ENCODE measurements at places on chromosomes 4 and X. TPM values are rescaled to one million over a fixed set of nuclear protein-coding genes. Genes with fewer than 3 reads are reported as not detected.

OPHN1 gene
- not detected for total RNA-seq

CPEB2 gene
- 9.1 TPM for total RNA-seq

PPP1R3F gene
- 6.0 TPM for total RNA-seq

NAP1L3 gene
- total RNA-seq: 2.0 TPM

CD99L2 gene
- total RNA-seq: 14.7 TPM

RPL9 gene
- 1,627 TPM for total RNA-seq

MID2 gene
- 13.3 TPM for total RNA-seq

STARD8 gene
- 0.24 TPM for total RNA-seq

PCDH19 gene
- total RNA-seq: not detected

DNA sequence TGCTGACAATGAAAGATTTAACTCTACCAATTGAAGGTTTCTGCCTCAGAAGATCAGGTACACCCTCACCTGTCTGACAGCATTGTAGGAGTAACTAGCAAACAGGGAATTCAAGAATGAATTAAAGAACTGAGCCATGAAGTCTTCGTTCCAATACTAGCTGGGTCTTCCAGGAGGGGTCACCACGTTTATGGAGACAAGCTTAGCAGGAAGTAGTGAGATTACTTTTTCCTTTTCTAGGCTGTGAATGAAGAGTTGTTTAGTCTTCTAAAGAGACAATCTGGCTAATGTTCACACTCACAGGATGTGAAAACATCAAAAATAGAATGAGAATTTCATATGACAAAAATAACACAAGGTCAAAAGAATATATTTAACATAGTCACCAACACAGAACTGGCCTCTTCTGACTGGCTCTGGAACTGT, 54.9 kb downstream of the REELD1 start:
- DNase-seq: no peak

DNA sequence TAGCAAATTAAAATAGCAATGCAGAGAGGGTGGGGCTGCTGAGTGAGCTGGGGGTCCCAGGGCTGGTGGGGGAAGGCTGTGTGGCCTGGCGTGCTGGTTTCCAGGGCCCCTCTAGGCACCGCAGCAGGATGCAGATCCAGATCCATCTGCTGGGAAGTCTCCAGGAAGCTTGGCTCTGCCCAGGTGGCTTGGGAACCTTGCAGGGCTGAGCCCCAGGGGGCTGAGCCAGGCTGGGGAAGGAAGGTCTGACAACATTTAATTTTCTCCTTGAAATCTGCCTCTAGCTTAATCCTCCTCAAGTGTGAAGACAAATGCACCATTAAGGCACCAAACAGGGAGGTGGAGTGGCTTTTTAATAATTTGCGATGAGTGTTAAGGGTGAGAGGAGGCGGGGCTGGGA, 31.7 kb downstream of the SORCS2 start:
- DNase-seq: no peak

DNA sequence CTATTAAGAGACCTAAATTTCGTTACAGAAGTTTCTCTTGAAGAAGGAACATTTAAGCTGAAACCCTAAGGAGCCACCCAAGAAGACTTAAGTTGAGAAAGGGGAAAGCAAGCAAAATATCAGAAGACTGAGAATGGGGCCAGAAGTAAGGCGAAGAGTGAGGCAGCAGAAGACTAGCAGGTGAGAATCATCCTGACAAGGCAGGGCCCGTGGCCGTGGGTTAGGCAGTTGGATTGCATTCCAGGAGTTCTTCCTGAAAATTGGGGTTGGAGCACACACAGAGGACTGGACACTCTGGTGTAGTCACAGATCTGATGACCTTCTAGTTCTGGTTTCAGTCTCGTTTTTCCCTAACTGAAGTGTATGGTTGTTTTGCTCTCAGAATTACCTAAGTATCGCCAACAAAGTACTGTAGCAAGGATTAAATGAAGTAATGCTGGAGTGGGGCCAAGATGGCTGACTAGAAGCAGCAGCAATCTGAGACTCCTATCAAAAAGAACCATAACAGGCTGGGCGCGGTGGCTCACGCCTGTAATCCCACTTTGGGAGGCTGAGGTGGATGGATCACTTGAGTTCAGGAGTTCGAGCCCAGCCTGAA, 94.4 kb upstream of the GUCY1A1 start:
- DNase-seq: no peak

DNA sequence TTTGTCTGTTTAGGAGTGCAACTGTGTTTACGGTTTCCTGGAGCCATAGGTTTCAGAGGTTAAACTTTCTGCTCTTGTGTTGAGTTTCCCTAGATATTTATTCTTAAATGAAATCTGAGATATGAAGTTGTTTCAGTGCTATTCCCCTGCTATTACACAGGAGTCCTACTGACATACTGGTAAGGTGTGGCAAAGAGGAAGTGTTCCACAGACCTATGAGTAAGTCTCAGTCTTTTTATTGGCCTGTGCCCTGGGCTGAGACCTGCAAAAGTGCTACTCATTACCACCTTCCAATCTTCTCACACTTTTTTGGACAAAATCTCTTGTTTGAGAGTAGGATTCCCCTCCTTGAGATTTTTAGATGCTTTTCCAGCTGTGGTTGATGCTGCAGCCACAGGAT, 35.6 kb upstream of the MAGEA8 start:
- DNase-seq: no peak

DNA sequence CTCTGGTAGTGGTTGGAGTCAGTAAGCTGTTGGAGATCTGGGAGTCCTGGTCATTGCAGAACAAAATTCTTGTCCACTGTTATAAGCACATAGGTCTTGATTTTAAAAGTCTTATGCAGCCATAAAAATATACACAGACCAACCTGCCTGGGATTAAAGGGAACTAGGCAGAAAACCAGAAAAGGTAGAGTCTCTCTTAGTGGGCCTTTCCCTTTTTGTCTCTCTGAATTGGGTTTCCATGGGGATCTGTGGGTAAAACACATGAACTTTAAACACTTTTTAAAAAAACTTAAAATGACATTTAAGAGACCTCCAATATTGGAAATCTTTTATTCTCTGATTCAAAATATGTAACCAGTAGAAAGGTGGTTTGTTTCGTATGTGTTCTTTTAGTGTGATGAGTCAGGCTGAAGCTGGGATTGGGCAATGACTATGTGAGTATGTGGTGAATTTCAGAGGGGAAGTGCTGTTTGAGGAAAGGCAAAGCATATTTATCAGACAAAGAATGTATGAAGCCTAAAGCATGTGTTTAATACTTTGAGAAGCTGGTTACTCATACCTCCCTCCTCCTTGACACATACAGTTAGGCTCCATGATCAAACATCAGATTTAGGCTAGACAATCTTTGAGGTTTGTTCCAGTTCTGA, 29.6 kb downstream of the SLC16A2 start:
- no peak for DNase-seq

DNA sequence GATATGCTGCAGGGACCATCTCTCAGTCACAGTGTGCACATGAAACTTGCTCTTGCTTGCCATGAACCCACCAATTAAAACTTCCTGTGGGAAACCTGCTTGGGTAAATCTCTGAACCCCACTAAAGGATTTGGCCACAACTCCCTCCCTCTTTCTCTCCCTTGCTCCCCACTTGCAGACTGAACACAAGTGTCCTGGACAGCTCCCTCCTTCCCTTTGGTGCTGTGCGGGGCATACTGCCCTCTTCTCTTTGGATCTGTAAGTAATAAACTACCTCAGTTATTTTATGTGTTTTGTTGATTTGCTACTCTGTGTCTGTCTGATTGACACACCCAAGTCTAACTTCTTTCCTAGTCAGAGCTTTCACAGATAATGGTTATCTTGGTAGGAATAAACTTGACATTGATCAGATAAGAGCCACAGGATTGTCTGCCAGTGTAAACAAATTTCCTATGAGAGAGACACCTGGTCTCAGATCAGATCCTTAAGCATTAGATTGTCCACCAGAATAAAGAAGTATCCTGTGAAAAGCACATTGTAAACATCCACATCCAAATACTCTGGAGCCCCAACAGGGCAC, 41.8 kb downstream of the SULT1E1 start:
- no peak for DNase-seq

DNA sequence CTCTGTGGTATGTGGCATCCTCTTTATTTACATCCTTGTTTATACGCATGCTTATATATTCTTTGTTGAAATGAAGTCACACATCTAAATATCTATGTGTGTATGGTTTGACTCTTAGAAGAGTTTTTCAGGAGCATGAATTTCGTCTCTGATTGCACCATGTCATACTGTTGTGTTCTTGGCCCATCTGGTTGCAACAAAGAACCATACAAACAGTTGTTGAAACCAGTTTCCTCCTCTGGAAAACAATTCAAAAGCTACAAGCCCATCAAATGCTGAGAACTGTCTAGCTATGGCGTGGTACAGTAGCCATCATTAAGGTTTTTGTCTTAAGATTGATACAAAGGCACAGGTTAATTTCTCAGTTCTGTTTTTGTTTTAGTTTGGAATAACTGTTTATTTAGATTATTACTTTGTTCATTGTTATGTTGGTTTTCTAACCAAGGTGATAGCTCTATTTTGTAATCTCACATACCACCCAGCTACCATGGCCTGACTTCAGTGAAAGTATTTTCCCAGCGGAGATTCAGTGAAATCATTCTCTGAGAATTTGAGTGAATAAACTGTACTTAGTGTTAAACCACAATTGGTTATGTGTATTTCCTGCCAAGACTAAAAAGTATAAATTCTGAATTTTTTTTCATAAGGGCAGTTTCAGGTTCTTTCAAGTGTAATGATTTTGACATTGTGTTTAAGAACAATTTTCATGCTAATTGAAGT, 91.0 kb downstream of the ARHGAP24 start:
- DNase-seq: no peak

DNA sequence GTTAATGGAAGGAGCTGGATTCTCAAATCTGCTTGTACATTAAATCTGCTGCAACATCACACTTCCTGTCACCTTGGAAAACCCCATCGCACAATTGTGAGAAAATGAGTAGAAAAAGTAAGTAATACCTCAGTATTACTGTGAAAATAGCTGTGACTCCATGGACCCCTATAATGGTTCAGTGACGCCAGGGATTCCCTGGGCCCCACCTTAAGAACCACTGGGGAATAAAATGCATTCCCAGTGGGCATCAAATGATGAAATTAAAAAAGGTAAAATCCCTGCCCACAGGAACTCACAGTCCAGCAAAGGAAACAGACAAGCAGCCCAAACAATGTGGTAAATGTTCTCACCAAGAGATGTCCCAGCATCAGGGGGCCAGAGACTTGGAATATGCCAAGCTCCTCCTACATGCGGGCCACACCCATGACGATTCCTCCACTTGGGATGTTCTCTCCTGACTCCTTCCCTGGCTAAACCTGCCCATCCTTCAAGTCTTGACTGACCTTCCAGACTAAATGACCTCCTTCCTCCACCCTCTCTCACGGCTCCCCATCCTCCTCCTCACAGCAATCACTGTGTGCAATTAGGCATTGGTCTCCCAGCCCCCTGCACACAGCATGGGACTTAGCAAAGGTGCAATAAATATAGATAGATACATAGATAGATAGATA, 2.6 kb downstream of the EVC2 start:
- DNase-seq: no peak

DNA sequence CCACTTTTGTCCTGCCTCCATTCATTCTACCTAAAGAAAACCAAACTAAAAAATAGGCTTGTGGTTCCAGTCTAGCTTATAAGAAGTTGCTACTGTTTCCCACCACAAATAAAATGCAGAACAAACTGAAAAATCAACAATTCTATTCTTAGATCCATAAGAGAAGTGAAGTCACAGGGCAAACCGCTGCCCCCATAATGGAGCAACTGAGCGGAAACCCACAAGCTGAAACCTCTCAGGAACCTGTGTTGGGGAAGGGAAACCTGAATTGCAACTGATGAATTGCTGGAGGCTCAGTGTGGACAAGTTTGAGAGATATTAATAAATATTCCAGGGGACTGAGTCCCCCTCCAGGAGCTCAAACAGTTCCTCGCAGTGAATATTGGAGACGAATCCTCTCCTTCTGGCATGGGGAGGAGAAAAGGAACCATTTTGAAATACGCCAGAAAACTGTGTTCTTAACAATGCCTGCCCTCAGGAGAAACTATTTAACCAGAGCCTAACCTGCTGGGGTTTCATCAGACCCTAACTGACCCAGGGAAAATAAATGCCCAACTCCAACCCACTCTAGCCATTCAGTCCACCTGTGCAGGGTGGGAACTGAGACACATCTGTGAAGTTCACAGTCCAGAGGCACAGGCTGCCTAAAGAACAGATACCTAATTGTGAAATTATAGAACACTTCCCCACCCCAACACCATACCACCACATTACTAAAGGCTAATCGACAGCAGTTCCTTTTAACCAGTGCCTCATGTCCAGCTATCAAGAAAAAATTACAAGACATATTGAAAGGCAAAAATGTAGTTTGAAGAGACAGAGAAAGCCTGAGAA, 22.8 kb upstream of the SH3RF1 start:
- DNase-seq: no peak

DNA sequence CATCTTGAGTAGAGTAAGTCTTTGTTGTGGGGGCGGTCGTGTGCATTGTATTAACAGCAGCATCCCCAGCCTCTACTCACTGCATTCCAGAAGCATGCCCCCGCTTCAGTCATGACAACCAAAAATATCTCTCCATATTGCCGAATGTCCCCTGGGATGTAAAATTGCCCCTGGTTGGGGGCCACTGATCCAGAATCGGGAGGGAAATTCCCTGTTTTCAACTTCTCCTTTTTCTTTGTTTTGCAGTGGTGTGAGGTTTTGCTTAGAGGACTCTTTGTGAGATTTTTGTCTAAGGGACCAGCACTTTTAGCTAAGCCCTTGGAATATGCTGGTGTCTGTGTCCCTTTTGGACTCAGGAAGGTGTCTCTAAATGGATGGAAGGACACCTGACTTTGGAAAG, 3.0 kb upstream of the IL13RA1 start:
- no peak for DNase-seq

GRCh38 chrX:100413229-100413628, 3.2 kb upstream of the PCDH19 start:
- DNase-seq: no peak

- no peak for DNase-seq
Measured at GRCh38 chrX:10199212-10199611, 42.4 kb downstream of the CLCN4 start.

DNA sequence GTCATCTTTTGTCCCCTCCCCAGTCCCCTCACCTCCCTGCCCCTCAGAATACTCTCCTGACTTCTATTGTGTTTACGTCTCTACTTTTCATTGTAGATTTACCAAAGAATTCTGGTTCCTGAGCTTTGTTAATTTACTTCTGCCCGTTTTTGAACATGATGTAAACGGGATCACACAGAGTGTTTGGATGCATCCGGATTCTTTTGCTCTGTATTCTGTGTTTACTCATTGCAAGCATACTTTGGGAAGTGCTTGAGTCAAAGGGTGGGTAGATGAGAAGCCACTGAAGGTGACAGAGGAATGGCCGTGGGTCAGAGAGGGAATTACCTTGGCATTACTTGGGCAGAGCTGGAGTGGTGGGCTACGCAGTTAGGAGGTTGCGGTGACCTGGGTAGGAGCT, 18.0 kb downstream of the CLCN4 start:
- no peak for DNase-seq

DNA sequence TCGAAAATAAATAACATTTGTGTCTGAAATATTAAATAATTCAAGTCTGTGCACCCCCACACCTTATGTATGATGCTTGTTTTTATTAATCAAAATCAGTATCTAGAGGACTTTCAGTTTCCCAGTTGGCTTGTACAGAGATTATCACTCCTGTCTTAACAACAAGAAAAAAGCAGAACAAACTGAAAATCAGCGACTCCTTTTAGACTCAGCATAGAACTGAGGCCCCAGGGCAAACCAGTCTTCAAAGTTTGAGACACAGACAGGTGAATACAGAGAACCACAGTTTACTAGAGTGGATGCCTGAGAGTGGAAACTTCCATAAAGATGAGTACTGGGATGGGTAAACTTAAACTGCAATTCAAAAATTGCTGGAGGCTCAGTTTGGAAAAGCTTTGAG, 142.8 kb upstream of the KLF8 start:
- DNase-seq: no peak
